ENCODE measurements at places on chromosomes 7 and 10.

DNA sequence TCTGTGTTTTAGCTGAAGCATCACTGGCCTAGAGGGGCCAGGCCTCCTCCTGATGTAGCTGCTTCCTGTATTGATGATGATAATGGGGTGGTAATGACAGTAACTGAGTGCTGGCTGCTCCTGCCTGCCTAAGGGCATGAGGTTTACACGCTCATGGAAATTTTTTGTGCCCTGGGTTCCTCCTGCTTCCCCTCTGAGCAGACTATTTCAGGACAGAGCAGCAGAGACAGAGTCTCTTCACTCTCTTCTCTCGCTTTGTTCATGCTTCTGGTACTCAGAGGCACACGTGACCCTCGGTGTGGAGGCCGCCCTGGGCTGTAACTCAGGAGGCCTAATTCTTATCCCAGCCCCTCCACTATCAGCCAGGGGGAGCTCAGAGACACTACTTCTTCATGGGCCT, 27.9 kb downstream of the LRRC20 start:
- DNase-seq, result no peak

- no peak for DNase-seq
These were observed 240.1 kb upstream of the PITRM1 start for GRCh38 chr10:3412646-3413045.

DNA sequence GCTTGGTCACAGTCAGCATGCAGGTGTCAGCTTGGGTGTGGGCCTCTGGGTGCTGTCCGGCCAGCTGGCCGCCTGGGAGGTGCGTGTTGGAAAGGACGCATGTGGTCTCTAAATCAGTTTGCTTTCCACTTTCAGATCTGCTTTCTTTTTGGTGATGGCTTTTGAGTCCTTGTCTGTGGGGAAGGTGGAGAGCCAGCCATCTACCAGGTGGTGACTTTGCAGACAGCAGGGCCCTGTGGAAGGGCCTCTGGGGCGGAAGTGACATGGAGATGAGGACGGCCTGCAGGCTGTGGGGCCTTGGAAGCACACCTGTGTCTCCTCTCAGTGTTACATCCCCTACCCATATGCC, 59.4 kb downstream of the WDR37 start:
- DNase-seq, result no peak

DNA sequence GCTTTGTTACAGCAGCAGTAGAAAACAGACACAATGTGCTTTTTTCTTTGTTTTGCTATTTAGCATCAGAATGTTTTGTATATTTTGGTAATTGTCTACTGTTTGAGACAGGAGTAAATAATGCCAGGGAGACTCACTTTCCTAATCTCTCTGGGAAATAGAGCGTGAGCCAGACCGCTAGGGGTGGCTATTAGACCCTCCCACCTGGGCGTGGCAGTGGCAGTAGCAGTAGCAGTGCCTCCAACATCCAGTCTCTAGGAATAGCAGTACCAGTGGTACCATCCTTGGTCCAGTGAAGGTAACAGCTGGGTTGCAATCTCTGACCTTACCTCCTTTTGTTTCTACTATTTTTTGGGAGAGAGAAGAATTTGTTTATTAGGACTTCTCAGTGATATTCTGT, 165.7 kb upstream of the MAGI2 start:
- DNase-seq, result no peak

DNA sequence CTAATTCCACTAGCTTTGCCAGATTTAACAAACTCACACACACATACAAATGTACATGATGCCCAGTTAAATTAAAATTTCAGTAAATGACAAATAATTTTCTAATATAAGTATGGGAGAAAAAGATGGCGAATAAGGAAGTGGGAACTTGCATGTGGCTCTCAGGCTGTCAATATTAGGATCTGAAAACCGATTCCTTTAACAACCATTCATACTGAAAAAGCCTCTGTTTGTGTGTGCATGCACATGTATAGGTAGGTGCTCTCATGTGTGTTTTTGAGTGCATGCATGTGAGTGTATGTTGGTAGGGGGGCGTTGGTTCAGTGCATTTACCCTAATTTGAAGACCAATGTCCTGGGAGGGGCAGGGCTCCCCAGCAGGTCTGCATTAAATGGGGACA, 125.3 kb downstream of the HTR7 start:
- no peak for DNase-seq

GRCh38 chr10:110737886-110738634, 93.9 kb downstream of the RBM20 start:
- no peak for DNase-seq
